ENCODE measurements at places on chromosomes 7 and 10.

GRCh38 chr7:107103369-107103768 lies 58.9 kb downstream of the PRKAR2B start:
- no peak for DNase-seq

DNA sequence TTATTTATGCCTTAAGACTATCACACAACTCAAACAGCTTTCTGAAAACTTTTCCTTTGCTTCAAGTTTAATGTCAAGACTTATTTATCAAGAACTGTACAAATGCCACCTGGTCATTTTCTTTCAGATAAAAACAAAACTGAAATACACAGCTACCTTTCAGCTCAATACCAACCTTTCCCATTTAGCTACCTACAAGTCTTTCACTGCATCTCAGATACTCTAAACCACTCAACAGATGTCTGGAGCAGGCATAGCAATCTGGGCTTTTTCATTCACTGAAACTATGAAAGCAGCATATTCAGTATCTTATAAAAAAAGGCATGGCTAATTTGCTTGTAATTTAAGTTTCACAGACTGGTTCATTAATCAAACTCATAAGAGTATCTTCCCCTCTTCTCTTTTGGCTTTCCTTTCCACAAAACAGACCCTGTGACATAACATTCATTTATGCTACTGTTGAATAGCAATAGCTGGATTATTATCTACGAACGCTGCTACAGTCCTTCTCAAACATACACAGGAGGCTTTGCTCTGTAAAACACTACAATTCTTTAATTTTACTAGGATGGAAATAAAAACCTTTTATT lies 8.2 kb downstream of the TRA2A start:
- DNase-seq: no peak

DNA sequence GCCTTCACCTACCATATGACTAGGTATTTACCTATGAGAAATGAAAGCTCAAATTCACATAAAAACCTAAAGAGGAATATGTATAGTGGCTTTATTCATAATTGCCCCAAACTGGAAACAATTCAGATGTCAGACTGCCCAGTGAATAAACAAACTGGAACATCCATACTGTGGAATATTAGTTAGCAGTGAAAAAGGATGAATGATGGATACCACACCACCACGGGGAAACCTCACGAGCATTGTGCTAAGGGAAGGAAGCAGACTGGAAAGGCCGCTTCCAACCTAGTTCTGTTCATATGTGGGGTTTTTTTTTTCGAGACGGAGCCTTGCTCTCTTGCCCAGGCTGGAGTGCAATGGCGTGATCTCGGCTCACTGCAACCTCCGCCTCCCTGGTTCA lies 16.8 kb downstream of the GTF2IRD1 start:
- no peak for DNase-seq

GRCh38 chr10:21888959-21889358 lies 114.6 kb downstream of the DNAJC1 start:
- peak; percentile 5 for DNase-seq

GRCh38 chr7:141312828-141313521 lies 238.2 kb upstream of the AGK start:
- DNase-seq: no peak

DNA sequence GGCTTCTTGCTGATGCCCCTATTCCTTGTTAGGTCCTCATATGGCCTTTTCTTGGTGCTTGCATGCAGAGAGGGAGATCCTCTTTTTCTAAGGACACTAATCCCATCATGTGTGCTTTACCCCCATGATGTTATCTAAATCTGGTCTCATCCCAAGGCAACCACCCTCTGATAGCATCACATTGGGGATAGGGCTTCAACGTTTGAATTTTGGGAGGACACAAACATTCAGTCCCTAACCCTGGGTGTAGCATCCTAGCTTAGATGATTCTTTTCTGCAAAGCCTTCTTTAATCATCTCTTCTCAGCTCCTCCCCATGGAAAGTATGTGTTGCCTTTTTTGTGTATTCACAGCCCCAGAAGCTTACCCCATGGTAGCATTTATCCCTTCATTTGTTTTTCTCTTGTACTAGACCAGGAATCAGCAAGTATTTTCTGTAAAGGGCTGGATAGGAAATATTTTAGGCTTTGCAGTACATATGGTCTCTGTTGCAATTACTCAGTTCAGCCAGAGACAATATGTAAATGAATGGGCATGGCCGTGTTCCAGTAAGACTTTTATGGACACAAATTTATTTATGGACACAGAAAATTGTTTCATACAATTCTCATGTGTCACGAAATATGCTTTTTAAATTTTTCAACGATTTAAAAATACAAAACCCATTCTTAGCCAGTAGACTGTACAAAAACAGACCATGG lies 101.5 kb upstream of the CSTF2T start:
- DNase-seq: no peak

DNA sequence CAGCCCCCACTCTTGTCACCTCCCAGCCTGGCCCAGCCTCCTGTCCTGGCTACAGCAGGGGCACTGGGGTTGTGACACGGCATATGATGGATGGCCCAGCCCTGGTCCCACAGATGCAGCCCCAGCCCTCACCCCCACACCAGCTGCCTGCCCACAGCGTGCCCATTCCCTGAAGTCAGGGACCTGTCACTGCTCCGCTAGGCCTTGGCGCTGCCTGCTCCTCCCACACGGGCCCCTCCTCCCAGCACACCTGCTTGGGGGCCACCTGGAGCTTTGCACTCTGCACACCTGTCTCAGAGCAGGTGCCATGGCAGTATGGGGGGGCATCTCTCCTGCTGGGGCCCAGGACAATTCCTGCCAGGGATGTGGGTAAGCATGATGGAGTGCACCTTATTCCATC lies 3.5 kb downstream of the GCK start:
- DNase-seq: no peak

Measured in activated CD4-positive, alpha-beta T cell treated with anti-CD3 and anti-CD28 coated beads, Interleukin-2, amount 50 U/mL, for 48 hours (primary cell).